A549 treated with Mapracorat at 1 μM for 4 hours (cell line): ENCODE measurements at places on chromosomes 7 and 10. TPM values are rescaled to one million over a fixed set of nuclear protein-coding genes. Genes with fewer than 3 reads are reported as not detected.

Gene CREB5
- total RNA-seq: 3.4 to 4.7 TPM (median 3.6 TPM) in 5 replicates

Gene CLDN3
- total RNA-seq: 1.7 to 3.9 TPM (median 3.5 TPM) in 5 replicates

Gene ANKIB1
- 15.4 to 20.5 TPM (median 19.8 TPM) in 5 replicates for total RNA-seq

Gene LRRC61
- total RNA-seq: not detected in 5 replicates

Gene GDF10
- 0.06 to 0.07 TPM in 2 of 5 replicates, not detected in the others for total RNA-seq

Gene PRKG1
- not detected in 5 replicates for total RNA-seq

Gene AGAP6
- 7.3 to 10.0 TPM (median 8.6 TPM) in 5 replicates for total RNA-seq

Gene DLG5
- total RNA-seq: 31.3 to 35.5 TPM (median 34.5 TPM) in 5 replicates

Gene ENO4
- 0.06 to 0.46 TPM (median 0.26 TPM) in 5 replicates for total RNA-seq

Gene SPRN
- total RNA-seq: 0.13 to 0.39 TPM (median 0.29 TPM) in 5 replicates

Gene GSTO2
- 1.3 to 2.5 TPM (median 2.3 TPM) in 5 replicates for total RNA-seq

Gene SFTPA1
- total RNA-seq: not detected in 5 replicates

Gene PDZD7
- total RNA-seq: 0.53 to 1.2 TPM (median 0.76 TPM) in 5 replicates

Gene ZNF138
- 2.4 to 3.5 TPM (median 2.7 TPM) in 5 replicates for total RNA-seq

Gene SPACDR
- total RNA-seq: 0.48 to 0.94 TPM (median 0.89 TPM) in 5 replicates

Gene GALNT17
- total RNA-seq: not detected in 5 replicates

Gene PROSER2
- total RNA-seq: 31.8 to 48.7 TPM (median 43.6 TPM) in 5 replicates

Gene PSD
- 0.20 to 0.53 TPM (median 0.31 TPM) in 5 replicates for total RNA-seq

Gene MYH16
- 0.23 to 0.57 TPM (median 0.36 TPM) in 5 replicates for total RNA-seq

Gene TMEM130
- total RNA-seq: 0.27 to 0.59 TPM (median 0.37 TPM) in 5 replicates

Gene HMX3
- total RNA-seq: not detected in 5 replicates

Gene HKDC1
- 8.7 to 13.7 TPM (median 10.3 TPM) in 5 replicates for total RNA-seq

Gene SYT15
- 2.3 to 4.1 TPM (median 2.4 TPM) in 5 replicates for total RNA-seq

Gene SPDYE16
- total RNA-seq: not detected in 5 replicates

Gene BMS1
- total RNA-seq: 21.1 to 26.4 TPM (median 22.0 TPM) in 5 replicates
